ENCODE measurements at places on chromosomes 7 and 10. TPM values are rescaled to one million over a fixed set of nuclear protein-coding genes. Genes with fewer than 3 reads are reported as not detected.

- no peak overlapping the region for H3K4me3 ChIP-seq
- H3K36me3 ChIP-seq: peaks cover 2% of the 10 kb centered on the region
- no peak for DNase-seq
- no peaks in the 10 kb centered on the region for H3K27me3 ChIP-seq
- no peaks in the 10 kb centered on the region for H3K4me1 ChIP-seq
Observed at GRCh38 chr7:133550145-133550544, 297.3 kb downstream of the EXOC4 start.

GRCh38 chr7:132508724-132509353 is 67.4 kb downstream of the PLXNA4 start:
- peaks cover 11% of the 10 kb centered on the region for H3K4me1 ChIP-seq
- H3K27me3 ChIP-seq: no peaks in the 10 kb centered on the region
- H3K4me3 ChIP-seq: no peak overlapping the region
- DNase-seq: no peak
- no peaks in the 10 kb centered on the region for H3K36me3 ChIP-seq

DNA sequence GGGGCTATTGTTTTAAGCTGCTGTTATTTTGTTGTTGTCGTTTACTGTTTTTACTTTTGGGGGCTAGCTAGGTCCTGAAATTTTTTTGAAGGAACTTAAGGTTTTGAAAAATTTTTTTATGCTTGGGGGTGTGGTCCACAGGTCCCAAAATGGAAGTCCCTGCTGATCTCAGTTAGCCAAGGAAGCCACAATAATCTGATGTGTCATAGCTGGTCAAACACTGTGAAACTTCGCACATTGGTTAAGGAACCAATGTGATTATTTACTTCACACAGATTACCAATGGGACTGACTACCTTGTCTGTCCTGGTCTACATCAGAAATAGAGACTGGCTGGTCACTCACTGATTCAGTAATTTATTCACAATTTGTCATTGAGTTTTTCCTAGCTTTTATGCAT is 29.5 kb upstream of the HYCC1 start:
- DNase-seq: no peak
- no peak overlapping the region for H3K4me3 ChIP-seq
- no peaks in the 10 kb centered on the region for H3K27me3 ChIP-seq
- H3K27ac ChIP-seq: no peak overlapping the region

DNA sequence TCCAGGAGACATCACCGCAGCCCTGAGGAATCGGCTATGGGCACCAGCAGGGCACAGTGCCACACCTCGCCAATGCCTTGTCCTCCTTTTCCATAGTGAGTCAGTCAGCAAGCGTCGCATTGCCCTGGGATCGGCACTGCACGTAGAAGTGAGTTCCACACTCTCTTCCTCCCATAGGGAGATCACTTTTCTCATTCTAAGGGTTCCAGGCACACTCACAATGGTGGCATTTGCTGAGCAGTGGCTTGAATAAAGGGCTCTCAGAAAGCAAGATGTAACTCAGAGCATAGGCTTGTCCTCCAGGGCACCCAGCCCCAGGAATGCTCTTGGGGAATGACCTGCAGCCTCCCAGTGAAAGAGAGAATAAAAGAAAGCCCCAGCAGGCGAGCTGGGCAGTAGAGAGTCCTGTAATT is 1.1 kb upstream of the VIM start:
- H3K4me3 ChIP-seq: no peak overlapping the region
- no peak overlapping the region for H3K27ac ChIP-seq
- DNase-seq: no peak
- H3K4me1 ChIP-seq: peaks cover 37% of the 10 kb centered on the region
- no peaks in the 10 kb centered on the region for H3K36me3 ChIP-seq
- H3K27me3 ChIP-seq: peaks cover 2% of the 10 kb centered on the region

GRCh38 chr10:17758200-17758599 is 6.2 kb downstream of the TMEM236 start:
- H3K27me3 ChIP-seq: no peaks in the 10 kb centered on the region
- H3K4me3 ChIP-seq: no peak overlapping the region
- H3K4me1 ChIP-seq: no peaks in the 10 kb centered on the region
- no peaks in the 10 kb centered on the region for H3K36me3 ChIP-seq

- DNase-seq: no peak
- no peak overlapping the region for H3K4me3 ChIP-seq
- no peak overlapping the region for H3K27ac ChIP-seq
- peaks cover 22% of the 10 kb centered on the region for H3K27me3 ChIP-seq
- H3K36me3 ChIP-seq: no peaks in the 10 kb centered on the region
Observed at GRCh38 chr10:97178074-97178473, 7.7 kb downstream of the SLIT1 start.

- peak within 1 kb of the TSS; percentile 55 for H3K4me3 ChIP-seq
- peaks cover 54% of the 10 kb centered on the region for H3K27me3 ChIP-seq
- DNase-seq: no peak
- peaks cover 14% of the 10 kb centered on the region for H3K4me1 ChIP-seq
- no peak within 1 kb of the TSS for H3K27ac ChIP-seq
Observed at GRCh38 chr7:137846827-137847567, at the start of gene DGKI. DGKI (minus strand) TSS chr7:137846974.

GRCh38 chr7:92421676-92422435 is 25.4 kb upstream of the GATAD1 start:
- peaks cover 11% of the 10 kb centered on the region for H3K4me1 ChIP-seq
- no peaks in the 10 kb centered on the region for H3K36me3 ChIP-seq
- no peak overlapping the region for H3K4me3 ChIP-seq
- DNase-seq: no peak
- H3K27me3 ChIP-seq: peaks cover 12% of the 10 kb centered on the region

DNA sequence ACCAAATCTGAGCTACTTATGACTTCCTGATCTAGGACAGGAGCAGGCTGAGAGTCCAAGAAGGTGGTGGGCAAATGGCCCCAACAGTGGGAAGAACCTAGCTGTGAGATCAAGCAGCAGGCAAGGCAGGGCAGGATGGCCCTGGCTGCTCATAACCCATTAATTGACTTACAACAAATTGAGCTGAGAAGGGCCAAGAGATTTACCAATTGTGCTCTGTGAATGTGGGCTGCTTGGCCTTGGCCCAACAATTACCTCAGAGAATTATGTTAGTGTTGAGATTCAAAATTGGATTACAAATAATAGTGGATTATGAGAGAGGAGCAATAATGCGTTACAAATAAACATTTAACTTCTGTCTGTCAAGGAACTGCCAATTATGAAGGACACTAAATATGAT is 956.5 kb downstream of the KCNMA1 start:
- H3K27me3 ChIP-seq: no peaks in the 10 kb centered on the region
- no peak overlapping the region for H3K4me3 ChIP-seq
- no peak for DNase-seq
- H3K27ac ChIP-seq: no peak overlapping the region

DNA sequence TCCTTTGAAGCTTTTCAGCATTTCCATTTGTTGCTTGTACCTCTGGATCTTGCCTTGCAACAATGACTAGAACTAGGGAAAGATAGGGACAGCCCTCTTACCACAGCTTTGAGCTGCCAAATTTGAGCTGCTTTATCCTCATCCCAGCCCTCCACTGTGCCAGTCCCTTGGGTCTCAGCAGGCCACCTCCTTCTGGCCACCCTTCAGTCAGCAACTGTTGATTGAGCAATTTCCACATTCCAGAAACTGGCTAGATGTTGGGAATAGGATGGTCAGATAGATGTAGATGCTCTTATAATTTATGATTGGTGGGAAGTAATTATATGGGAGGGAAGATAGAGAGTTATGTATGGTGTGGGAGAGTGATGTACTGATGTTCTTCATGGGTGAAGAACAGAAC is 100.1 kb downstream of the ST7 start:
- no peaks in the 10 kb centered on the region for H3K27me3 ChIP-seq
- DNase-seq: no peak
- peaks cover 5% of the 10 kb centered on the region for H3K36me3 ChIP-seq

GRCh38 chr7:7521259-7521658 is 14.4 kb downstream of the COL28A1 start:
- no peak overlapping the region for H3K27ac ChIP-seq
- no peaks in the 10 kb centered on the region for H3K36me3 ChIP-seq
- H3K4me1 ChIP-seq: no peaks in the 10 kb centered on the region
- H3K27me3 ChIP-seq: no peaks in the 10 kb centered on the region
- peak; percentile 6 for DNase-seq

DNA sequence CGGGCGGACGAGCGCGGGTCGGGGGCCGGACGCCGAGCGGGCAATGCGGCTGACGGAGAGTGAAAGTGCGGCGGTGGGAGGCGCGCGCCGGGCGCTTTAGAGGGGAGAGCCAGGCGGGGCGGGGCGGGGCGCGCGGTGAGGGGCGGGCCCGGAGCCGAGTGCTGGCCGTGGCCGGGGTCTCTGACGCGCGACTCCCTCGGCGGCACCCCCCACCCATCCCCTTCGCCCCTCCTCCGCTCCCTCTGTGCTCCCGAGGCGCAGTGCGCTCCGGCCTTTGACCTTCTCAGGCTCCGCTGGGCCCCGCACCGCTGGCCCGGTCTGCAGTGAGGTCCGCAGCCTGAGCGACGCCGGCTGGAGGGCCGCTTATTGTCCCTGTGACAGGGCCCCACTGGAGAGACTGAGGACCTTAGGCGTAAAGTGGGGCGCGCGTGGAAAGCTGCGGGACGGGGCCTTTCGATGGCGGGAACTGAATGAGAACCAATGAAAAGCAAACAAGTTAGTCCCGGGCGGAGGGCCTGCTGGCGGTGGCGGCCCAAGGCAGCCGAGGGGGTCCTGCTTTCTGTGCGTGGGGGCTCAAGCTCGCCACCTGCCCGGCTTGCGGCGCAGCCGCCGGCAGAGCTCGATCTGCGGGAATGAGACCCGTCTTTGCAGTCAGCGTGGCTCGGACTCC is at the start of gene CXCL12:
CXCL12 (minus strand) TSS at position 72 of the 670 bp plus-strand sequence. CDS start 92 bp downstream, outside the sequence.
- no peaks in the 10 kb centered on the region for H3K36me3 ChIP-seq
- peaks cover 4% of the 10 kb centered on the region for H3K4me1 ChIP-seq
- no peak for DNase-seq
- H3K27ac ChIP-seq: no peak within 1 kb of the TSS

DNA sequence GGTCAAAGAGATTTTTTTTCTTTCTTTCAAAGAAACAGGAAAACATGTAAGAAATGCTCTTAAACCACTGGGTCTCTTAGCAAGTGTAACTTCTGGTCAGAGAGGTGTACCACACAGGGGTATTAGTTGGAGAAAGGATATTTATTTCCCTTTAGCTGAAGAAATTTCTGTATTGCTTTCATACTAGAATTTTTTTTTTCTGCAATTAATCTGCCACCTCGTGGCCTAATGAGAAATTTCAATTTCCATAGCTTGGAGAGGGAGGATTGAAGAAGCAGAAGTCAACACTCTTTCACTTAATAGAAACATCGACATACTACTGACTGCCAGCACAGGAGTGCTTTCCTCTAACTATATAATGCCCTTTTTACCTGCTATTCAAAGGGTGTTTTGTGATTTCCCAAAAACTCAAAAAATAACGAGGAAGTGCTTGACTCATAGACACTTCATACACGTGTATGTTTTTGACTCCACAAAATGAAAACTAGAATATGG is 177.6 kb upstream of the NAMPT start:
- DNase-seq: peak; percentile 29
- no peak overlapping the region for H3K4me3 ChIP-seq
- peak overlapping the region; percentile 50 for H3K27ac ChIP-seq
- H3K4me1 ChIP-seq: peaks cover 29% of the 10 kb centered on the region
- peaks cover 7% of the 10 kb centered on the region for H3K36me3 ChIP-seq

GRCh38 chr7:24707988-24708615 is 49.2 kb downstream of the GSDME start:
- no peaks in the 10 kb centered on the region for H3K36me3 ChIP-seq
- no peak overlapping the region for H3K27ac ChIP-seq
- no peak overlapping the region for H3K4me3 ChIP-seq
- no peaks in the 10 kb centered on the region for H3K4me1 ChIP-seq
- H3K27me3 ChIP-seq: peaks cover 6% of the 10 kb centered on the region
- DNase-seq: no peak

GRCh38 chr10:86786368-86786767 is 29.9 kb downstream of the BMPR1A start:
- no peak overlapping the region for H3K4me3 ChIP-seq
- H3K27ac ChIP-seq: no peak overlapping the region
- DNase-seq: no peak
- no peaks in the 10 kb centered on the region for H3K4me1 ChIP-seq
- H3K36me3 ChIP-seq: peaks cover 8% of the 10 kb centered on the region

DNA sequence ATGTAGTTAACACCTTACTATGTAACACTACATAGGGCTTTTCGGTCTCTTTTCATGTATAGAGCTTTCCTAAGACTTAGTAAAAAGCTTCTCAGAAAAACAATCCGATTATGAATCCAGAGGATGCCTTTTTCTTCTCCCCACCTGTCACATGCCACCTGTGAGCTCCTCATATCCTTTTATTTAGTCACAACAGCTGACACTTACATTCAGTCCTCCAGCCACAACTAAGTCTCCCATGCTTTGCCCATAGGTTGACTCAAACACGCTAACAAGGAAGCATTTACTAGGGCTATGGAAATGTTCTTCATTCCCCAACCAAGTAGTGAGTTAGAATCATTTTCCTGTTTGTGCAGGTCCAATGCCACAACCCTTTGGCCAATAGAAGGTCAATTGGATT is 7.9 kb downstream of the ENO4 start:
- no peak overlapping the region for H3K4me3 ChIP-seq
- H3K27ac ChIP-seq: no peak overlapping the region
- no peak for DNase-seq
- no peaks in the 10 kb centered on the region for H3K36me3 ChIP-seq
- H3K4me1 ChIP-seq: no peaks in the 10 kb centered on the region

- no peaks in the 10 kb centered on the region for H3K36me3 ChIP-seq
- no peaks in the 10 kb centered on the region for H3K27me3 ChIP-seq
- no peak overlapping the region for H3K4me3 ChIP-seq
Observed at GRCh38 chr7:32142649-32143048, 72.4 kb upstream of the PDE1C start.

DNA sequence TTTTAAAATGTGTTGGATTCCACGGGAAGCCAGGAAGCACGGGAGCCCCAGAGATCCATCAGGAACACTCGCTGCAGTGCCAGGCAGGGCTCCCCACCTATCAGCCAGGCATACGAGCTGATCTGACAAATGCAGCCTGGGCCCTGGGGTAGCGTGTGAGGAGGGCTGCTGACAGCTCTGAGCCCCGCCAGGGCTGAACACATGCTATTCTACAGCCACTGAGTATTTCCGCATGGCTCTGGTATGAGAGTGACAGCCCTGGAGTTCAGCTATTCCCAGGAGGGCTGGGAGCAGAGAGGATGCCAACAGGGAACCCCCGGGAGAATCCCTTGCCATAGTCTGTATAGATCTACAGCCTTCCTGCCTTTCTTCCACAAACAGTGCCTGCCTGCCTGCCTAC is 237.3 kb upstream of the ZMIZ1 start:
- H3K27me3 ChIP-seq: peaks cover 12% of the 10 kb centered on the region
- no peaks in the 10 kb centered on the region for H3K4me1 ChIP-seq
- no peak overlapping the region for H3K27ac ChIP-seq
- H3K4me3 ChIP-seq: no peak overlapping the region
- H3K36me3 ChIP-seq: no peaks in the 10 kb centered on the region

GRCh38 chr10:124604214-124605000 is 139.8 kb downstream of the FAM53B start:
- no peaks in the 10 kb centered on the region for H3K27me3 ChIP-seq
- no peak overlapping the region for H3K27ac ChIP-seq
- no peak overlapping the region for H3K4me3 ChIP-seq
- no peak for DNase-seq

PAPOLB gene
- not detected for total RNA-seq

PCDH15 gene
- not detected for total RNA-seq

PRSS37 gene
- not detected for total RNA-seq

STAMBPL1 gene
- total RNA-seq: 23.2 TPM

UPF2 gene
- 29.5 TPM for total RNA-seq

EGFR gene
- total RNA-seq: not detected

ASL gene
- total RNA-seq: 13.6 TPM

RADIL gene
- 0.55 TPM for total RNA-seq

ADAP1 gene
- 8.0 TPM for total RNA-seq

IFIT1B gene
- not detected for total RNA-seq

CALHM1 gene
- total RNA-seq: not detected

RSPH10B2 gene
- not detected for total RNA-seq

TACC2 gene
- total RNA-seq: not detected

AKR1C8 gene
- total RNA-seq: not detected

STEAP1B gene
- total RNA-seq: 0.19 TPM

DOCK1 gene
- 0.49 TPM for total RNA-seq
